Psoas muscle (tissue), 8 donors: ENCODE measurements at places on chromosomes 2 and 18. TPM values are rescaled to one million over a fixed set of nuclear protein-coding genes. Genes with fewer than 3 reads are reported as not detected.

- H3K27ac ChIP-seq, result no peak overlapping the region
- no peak overlapping the region for H3K4me3 ChIP-seq
- no peak for DNase-seq
- no peaks in the 10 kb centered on the region for H3K36me3 ChIP-seq
- no peaks in the 10 kb centered on the region for H3K4me1 ChIP-seq
These were observed 149.5 kb downstream of the MTX2 start for GRCh38 chr2:176418768-176419167.

GRCh38 chr18:48910972-48911545, 39.7 kb downstream of the SMAD7 start:
- DNase-seq, result no peak
- no peaks in the 10 kb centered on the region for H3K4me1 ChIP-seq
- no peak overlapping the region for H3K4me3 ChIP-seq
- H3K36me3 ChIP-seq, result no peaks in the 10 kb centered on the region
- no peak overlapping the region for H3K27ac ChIP-seq
- H3K27me3 ChIP-seq, result no peaks in the 10 kb centered on the region

DNA sequence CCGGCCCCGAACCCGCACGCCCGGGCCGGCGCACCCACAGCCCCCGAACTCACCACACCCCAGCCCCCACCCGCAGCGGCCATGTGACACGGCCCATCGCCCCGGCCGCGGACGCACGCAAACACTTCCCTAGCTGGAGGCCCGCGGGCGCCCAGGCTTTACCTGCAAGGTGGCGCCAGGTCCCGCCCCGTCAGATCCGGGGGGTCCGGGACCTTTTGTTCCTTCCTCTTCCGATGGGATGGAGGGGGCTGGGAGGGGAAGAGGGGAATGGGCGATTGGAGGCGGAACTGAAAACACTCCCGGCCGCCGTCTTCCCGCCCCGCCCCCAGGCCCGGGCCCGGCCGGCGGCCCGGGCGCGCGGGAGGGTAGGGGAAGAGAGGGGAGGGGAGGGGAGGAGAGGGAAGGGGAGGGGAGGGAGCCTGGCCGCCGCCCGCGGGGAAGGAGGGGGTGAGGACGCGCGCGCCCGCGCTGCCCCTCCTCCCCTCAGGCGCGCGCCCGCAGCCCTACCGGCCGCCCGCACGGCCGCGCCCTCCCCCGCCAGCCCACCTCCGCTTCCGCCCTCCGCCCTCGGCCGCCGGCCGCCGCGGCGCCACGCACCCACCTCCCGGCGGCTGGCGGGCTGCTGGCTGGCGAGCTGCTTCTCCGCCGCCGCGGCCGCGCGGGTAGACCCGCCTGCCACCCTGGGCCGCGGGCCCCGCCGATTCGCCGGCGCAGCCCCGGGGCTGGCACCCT, at the start of gene SMAD2:
Gene SMAD2, minus strand, starts transcription at position 461 of the 732 bp plus-strand sequence. CDS start 33,903 bp downstream, outside the sequence.
- peak within 1 kb of the TSS; percentile 98 for H3K27ac ChIP-seq
- peaks cover 32% of the 10 kb centered on the region for H3K4me1 ChIP-seq
- no peaks in the 10 kb centered on the region for H3K36me3 ChIP-seq
- peak within 1 kb of the TSS; percentile 86 for H3K4me3 ChIP-seq
- no peaks in the 10 kb centered on the region for H3K27me3 ChIP-seq

GRCh38 chr18:69567813-69568488, 167.3 kb downstream of the DOK6 start:
- DNase-seq, result no peak
- no peaks in the 10 kb centered on the region for H3K36me3 ChIP-seq
- H3K4me3 ChIP-seq, result no peak overlapping the region
- H3K4me1 ChIP-seq, result no peaks in the 10 kb centered on the region
- H3K27ac ChIP-seq, result no peak overlapping the region
- no peaks in the 10 kb centered on the region for H3K27me3 ChIP-seq

DNA sequence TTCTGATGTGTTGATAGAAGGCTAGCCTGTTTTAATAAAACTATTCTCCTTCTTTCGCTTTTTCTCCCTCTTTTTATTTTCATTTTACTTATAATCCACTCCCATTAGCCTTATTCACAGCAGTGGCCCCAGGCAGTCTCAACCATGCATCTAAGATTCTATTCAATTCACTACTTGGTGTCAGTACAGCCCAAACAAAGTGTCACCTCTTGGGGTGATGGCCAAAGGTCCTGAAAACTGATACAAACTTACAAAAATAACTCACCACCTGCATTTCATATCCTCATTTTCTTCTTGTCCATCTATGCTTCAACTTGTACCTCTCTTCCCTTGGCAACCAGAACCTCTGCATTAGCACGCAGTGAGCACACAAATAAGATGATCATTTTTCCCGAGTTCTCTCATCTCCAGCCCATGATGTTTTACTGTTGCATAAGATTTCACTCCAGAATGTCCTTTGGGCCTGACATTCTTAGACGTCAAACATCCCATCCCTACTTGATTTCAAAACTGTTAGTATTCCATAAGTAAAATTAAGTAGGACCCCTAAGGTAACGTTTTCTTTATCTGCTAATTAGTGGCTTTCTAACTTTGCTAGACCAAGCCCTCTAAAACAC, 559.3 kb upstream of the TNP1 start:
- no peak overlapping the region for H3K27ac ChIP-seq
- peaks cover 3% of the 10 kb centered on the region for H3K4me1 ChIP-seq
- no peak overlapping the region for H3K4me3 ChIP-seq
- no peaks in the 10 kb centered on the region for H3K27me3 ChIP-seq

- no peak overlapping the region for H3K27ac ChIP-seq
- H3K27me3 ChIP-seq, result no peaks in the 10 kb centered on the region
- no peaks in the 10 kb centered on the region for H3K36me3 ChIP-seq
These were observed 1568.6 kb upstream of the NXPH2 start for GRCh38 chr2:140348826-140349225.

The ELOA2 gene
- polyA plus RNA-seq, result not detected
